ENCODE measurements at places on chromosomes 1 and 21.

GRCh38 chr1:156504438-156504813 lies 3.9 kb upstream of the MEF2D start:
- DNase-seq = no peak

GRCh38 chr1:46581681-46582455 lies 22.2 kb downstream of the MKNK1 start:
- DNase-seq = no peak

DNA sequence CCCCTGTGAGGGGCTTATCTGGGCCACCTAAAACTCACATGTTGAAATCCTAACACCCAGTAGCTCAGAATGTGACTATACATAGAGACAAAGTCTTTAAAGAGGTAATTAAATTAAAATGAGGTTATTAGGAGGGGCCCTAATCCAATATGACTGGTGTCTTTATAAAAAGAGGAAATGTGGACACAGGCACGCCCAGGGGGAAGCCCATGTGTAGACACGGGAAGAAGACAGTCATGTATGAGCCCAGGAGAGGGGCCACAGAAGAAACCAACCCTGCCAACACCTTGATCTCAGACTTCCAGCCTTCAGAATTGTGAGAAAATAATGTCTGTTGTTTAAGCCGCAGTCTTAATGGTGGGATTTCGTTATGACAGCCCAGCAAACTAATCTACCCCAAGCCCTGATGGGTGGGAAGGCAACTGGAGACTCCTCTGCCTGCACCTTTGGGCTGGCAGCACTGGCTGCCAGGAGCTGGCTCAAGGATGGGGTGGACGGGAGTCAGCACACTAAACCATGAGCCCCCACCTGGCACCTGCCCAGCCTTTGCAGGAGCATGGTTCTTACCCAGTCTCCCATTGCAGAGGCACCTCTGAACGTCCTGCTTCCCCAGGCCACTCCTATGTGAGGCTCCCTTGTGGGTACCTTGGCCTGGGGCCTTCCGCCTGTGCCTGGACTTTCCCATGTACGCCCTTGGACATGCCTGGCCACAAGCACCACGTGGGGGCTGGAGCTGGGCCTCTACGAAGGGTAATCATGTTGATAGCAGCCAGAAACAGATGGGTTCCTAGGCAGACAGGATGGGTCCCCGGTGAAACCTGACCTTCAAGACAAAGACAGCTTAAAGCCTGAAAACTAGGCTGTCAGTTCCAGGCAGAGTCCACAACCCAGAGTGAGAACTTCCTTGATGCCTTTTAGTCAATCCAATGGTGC lies 57.1 kb upstream of the DMRTB1 start:
- DNase-seq = no peak

- DNase-seq = no peak
These were observed 27.0 kb upstream of the BTG2 start for GRCh38 chr1:203278082-203278884.
